NCI-H510A treated with DMSO at 0.1 percent for 48 hours (cell line): ENCODE measurements at places on chromosomes 3 and 15.

- no peak for DNase-seq
These were observed 900.5 kb downstream of the EPHA3 start for GRCh38 chr3:90007778-90008499.

- no peak for DNase-seq
These were observed 66.7 kb upstream of the PRICKLE2 start for GRCh38 chr3:64291956-64292355.

DNA sequence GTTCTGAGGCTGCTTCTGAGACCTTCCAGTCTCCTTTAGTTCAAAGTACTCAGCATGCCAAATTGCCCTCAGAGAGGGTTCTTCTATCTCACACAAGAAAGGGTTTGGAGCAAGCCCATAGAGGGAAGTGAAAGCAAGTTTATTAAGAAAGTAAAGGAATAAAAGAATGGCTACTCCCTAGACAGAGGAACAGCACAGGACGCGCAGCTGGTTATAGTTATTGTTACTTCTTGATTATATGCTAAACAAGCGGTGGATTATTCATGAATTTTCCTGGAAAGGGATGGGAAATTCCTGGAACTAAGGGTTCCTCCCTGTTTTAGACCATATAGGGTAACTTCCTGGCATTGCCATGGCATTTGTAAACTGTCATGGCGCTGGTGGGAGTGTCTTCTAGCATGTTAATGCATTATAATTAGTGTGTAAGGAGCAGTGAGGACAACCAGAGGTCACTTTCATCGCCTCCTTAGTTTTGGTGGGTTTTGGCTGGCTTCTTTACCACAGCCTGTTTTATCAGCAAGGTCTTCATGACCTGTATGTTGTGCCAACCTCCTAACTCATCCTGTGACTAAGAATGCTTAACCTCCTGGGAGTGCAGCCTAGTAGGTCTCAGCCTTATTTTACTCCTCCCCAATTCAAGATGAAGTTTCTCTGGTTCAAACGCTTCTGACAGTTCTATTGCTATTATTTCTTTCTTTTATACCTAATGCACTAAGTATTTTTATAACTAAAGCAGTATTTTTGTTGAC lies 26.3 kb downstream of the SCN11A start:
- no peak for DNase-seq

GRCh38 chr15:55917881-55918296 lies 75.5 kb downstream of the NEDD4 start:
- DNase-seq, result peak; percentile 42

DNA sequence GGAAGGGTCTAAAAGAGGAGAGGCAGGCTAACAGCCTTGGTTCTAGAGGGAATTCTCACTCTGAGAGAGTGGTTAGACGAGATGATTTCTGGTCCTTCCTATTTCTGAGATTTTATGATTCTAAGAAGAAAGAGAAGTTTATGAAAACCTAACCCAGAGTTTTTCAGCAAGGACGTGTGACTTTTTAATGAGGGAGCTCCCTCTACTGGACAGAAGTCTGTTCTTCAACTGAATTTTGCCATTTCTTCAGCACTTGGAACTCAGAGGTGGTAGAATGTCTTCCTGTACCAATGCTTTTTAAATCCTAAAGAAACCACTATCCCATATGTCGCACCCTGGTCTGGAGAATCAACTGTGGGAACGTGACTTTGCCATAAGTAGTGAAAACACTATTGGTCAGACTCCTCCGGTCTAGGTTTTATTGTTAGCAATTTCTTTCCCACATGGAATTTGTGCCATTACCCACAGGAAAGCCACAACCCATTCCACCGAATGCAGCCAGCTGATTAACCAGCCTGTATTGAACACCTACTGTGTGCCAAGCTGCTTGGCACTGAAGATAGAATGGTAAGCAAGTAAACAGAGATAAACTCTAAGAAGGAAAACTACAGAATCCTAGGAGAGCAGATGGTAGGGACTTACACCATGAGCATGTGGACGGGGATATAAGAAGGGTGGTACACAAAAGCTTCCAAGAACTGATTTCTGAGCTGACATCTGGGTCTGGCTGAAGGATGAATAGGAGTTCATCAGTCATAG lies 199.5 kb upstream of the LMCD1 start:
- peak; percentile 70 for DNase-seq

DNA sequence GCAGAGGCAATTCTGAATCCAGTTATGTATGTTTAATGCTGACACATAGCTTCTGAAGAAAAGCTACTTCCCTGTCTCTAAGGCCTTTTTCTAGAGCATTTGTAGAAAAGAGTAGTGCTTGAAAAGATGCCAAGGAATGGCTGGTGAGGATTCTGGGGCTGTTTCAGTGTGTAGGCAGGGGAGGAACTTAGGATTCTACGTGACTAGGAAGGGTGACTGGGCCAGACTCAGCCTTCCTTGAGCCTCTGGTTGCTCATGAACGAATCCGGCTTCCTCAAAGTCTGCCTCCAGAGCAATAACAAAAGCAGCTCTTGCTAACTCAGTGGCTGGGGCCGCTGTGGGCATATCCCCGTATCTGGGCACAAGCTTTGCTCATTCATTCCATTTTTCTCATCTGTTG lies 104.8 kb upstream of the WNT5A start:
- DNase-seq, result no peak

GRCh38 chr15:98518823-98519561 lies 129.3 kb upstream of the IGF1R start:
- peak; percentile 0 for DNase-seq
